ENCODE measurements at places on chromosomes 1 and 21.

GRCh38 chr1:245874942-245875580, 632.0 kb downstream of the SMYD3 start:
- DNase-seq, result no peak

DNA sequence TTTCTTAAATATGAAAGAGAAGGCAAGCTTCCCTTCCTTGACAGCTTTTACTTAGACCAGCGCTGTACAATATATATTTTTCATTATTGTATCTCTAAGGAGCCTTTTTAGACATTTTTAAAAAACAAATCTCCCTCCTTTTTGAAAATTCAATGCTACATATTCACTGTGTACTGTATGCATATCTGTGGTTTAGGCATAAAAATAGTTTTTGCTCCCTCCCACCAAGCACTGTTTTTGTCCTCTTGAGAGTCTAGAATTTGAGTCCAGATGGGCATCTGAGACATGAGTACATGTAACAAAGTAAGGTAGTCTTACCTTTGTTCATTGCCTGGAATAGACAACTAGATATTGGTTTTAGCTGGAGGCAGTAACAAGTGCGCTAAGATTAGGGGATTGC, 488.5 kb upstream of the RUNX1 start:
- DNase-seq, result no peak

DNA sequence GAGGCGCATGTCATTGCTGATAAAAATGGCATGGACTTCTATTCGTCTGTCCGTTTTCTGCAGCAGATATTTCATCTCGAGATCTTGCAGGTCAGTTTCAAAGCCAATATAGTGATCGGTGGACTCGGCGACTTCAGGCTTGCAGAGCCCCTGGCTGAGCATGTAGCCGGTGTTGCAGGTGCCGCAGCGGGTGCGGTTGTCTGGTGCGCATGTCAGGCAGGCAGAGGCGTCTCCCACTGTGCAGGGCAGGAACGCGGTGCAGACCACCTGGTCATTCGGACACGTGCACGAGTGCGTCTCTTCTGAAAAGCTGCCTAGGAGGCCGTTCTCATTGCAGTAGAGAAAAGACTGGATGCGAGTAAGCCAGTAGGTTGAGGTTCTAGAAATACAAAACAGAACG, 378.9 kb downstream of the BRINP3 start:
- DNase-seq, result no peak

DNA sequence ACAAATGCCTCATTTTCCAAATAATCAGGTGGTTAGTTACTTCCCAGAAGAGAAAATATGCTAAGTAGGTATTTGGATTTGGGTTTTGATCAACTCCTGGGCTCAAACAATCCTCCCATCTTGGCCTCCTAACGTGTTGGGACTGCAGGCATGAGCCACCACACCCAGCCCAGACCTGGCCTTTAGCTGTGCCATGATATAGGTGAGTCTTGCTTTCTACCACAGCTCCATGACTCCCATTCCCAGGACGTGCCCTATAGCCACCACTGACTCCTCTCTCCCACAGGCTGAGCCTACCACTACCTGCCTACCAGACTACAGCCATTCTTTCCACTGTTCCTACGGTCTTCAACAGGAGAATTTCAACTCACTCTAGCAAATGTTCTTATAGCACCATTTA, 1.8 kb upstream of the SLC1A7 start:
- DNase-seq, result no peak

GRCh38 chr1:107637101-107637500, 327.9 kb downstream of the VAV3 start:
- no peak for DNase-seq

DNA sequence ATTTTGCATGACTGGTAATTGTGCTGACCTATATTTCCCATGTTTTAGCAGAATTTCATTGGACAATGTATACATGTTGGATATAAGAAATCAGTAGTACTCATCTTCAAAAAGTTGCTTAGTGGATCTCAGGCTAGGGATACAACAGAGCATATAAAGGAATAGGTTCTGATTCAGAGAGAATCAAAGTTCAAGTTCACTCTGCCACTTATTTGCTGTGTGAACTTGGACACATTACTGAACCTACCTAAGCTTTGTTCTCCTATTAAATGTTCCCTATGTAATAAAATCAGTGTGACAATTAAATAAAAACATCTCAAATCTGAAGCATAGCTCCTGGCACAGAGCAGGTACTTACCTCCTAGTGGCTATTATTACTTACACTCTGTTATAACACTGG, 9.3 kb downstream of the CD58 start:
- no peak for DNase-seq

GRCh38 chr1:14693949-14694348, 95.5 kb downstream of the KAZN start:
- no peak for DNase-seq

DNA sequence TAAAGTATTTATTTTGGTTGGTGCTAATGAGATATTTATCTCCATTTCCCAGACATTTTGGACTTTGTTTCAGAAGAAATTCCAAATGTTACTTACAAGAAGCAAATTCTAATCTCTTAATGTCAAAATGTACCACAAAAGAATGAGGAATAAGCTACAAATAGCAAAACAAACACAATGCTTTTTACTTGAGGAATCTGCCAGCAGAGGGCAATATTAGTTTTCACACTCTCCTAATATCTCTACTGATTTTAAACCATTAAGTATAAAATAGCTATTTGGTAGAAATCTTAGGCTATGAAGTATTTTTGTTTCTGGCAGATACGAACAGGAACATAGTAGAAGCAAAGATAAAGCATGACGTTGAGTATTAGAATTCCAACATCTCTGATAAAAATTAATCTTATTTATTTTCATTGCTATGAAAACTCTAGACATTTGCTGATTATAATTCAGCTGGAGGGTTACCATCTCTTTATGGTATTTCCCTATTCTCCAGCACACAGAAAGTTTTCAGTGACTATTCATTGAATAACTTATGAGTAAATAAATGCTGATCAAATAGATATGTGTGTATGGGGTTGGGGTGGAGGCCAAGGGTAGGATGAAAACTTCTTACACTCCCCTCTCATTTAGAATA, 13.4 kb upstream of the HMCN1 start:
- no peak for DNase-seq

DNA sequence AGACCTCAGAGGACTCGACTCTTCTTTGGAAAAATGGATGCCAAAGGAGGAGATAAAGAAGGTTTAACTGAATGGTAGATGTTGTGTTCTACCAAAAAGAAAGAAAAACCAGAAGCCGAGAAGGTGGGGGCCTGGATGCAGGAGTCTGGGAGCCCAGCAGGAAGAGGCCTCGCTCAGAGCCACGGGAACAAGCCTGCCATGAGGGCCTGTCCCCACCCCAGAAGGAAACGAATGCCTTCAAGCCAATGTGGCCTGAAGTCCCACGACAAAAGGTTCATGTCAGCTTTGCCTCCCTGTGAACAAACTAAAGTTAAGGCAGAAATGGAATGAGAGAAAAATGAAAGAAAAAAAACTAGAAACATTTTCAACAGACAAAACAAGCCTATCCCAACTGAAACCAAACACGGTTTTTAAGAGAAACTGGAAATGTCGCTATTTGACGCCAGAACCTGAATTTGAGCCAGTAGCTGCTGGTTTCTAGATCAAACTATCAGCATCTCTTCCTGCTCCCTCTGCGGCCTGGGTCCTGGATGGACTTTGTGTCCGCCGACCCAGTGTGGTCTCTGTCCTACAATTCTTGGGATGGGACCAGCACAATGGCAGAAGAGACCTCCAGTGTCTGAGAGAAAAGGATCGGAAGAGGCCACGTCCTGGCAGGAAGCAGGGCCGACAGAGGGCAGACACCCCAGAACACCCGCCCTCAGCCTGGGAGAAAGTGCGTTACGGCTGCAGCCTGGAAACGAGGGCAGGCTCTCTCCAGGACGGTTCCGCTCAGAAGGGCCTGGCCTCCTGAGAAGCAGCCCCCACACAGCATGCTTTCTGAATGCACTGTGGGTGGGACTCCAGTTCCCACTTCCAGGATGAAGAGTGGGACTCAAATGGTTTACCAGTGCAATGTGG, 35.2 kb downstream of the SLC45A1 start:
- DNase-seq, result no peak

- no peak for DNase-seq
These were observed 81.9 kb downstream of the CASZ1 start for GRCh38 chr1:10714337-10715114.

- DNase-seq, result no peak
These were observed 599.5 kb downstream of the MATN1 start for GRCh38 chr1:30123896-30124295.

DNA sequence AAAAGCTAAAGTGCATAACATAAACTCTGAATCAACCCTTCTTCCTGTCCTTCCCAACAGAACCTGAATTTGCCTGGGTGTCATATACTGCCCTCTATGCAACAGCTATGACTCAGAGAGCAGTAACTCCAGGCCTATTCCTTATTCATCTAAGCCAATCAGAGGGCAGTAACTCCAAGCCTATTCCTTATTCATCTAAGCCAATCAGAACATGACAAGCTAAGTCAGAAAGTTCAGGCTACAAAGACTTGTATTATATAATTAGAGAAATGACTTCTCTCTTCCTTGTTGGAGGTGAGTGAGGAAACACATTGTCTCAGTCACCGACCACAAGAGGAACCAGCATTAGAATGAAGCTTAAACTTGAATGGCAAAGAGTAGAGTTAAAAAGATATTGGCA, 26.2 kb upstream of the TADA1 start:
- DNase-seq, result no peak

DNA sequence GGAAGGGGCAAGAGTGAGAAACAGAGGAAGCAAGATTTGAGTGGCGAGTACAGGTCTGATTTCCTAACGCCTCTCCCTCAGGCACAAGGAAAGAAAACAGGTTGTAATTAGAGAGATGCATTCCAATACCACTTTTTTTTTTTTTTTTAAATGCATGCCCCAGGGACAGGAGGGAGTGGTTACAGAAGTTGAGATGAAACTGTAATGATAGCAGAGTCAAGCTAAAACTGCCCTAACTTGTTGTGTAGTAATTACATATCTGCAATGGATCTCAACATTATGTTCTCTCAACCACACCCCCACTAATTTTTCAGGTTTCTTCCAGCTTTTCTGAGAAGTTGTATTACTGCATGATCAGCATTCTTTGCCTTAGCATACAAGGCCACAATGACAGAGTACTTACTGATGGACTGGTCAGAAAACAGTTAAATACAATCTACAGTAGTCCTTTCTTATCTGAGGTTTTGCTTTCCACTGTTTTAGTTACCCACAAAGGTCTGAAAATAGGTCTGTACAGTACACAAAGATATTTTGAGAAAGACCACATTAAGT, 5.5 kb downstream of the ETV3 start:
- DNase-seq, result no peak

DNA sequence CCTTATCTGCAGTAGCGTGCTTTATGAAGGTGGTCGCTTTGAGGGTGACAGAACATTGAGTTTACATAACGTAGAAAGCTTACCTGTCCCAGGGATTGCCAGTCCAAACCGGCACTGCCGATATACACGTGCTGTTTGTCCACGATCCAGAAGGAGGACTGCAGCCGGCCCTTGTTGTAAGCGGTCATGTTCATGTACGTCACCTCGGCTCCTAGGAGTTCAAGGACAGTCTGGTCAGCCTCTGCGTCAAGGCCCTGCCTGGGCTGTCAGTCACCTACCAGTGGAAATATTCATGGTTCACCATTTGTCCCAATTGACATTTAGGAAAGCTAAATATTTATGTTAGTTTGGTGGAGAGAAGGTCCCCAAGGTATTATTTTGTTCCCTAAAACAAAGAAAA, 221.0 kb upstream of the MAP1LC3C start:
- no peak for DNase-seq

DNA sequence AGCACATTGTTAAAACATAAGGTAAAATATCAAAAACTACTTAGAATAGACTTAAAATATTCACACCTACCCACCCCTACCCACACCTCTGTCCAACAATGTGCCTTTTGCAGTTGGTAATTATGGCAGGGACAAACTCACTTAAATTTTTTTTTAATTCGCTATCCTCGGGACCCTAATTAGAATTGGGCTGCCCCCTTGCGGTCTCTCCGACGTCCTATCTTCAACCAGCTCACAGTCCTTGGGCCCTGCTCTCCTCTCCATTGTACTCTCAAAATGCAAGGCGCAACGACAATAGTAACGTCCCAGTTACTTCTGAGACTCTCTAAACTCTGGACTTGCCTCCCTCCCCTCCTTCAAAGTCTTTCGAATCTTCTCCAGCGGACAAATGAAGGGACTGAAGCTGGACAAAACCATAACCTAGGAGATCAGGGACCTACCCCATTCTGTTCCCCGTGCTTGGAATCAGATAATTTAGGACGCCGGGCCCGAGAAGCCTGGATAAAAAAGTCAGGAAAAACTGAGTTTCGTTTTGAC, 1.1 kb upstream of the CIART start:
- DNase-seq, result peak; percentile 13

- DNase-seq, result no peak
These were observed 1.1 kb downstream of the MPZL1 start for GRCh38 chr1:167722870-167723251.

DNA sequence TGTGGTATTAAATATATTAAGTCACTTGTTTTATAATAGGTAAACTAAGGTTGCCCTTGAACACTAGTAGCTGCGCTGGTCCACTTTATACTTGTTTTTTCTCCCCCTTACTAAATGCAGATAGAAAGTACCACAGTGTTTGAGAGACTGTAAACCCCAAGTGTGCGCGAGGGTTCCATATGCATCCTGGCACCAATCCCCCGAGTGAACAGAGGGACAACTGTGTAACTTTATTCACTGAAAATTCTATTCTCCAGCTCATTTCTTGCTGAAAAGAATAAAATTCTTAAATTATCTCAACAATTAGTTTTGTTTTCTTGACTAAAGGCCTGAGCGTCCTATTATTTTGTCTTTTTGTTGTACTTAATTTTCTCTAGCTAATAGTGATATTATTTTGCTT, 1.9 kb downstream of the RSRP1 start:
- DNase-seq, result no peak

DNA sequence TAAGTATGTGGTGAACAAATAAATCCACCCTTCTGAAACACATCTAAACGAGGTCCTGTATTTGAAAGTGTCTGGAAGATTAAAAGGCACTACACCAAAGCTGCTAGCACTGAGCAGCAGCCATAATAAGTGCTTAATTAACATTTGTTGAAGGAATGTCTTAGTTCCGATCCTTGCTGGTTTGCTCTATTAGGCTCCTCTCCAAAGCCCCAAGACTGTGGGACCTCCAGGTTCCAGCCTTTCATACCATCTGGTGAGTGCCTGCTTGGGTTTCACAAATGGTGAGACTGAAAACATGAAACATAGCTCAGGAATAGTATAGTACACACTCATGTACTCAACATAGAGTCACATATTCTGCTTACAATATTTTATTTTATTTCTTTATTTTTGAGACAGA, 640 bp upstream of the CYP2J2 start:
- no peak for DNase-seq

DNA sequence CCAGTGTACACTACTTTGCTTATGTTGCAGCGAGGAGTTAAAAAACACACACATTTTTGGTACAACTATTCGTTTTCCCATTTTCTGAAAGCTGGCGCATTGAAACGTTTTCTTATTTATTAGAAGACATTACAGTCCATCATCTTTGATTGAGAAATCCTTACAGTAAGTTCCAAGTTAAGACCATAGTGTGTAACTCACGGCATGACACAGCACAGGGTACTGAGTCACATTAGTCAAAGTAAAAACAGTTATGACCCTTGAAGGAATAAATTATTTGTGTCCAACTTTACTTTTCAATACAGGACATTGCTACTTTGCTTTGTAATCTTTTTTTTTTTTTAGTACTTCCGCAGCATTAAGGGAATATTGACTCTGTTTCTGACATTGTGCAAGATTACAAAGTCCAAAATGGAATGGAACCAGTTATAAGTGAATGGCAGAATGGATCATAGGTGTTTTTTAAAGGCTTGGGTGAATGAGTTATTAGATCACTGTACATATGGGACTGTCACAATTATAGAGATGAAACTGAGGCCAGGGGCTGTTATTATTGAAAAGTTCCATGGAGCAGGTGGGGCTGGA, 11.7 kb downstream of the PTGFRN start:
- no peak for DNase-seq

GRCh38 chr1:25037174-25038074, 107.3 kb upstream of the RUNX3 start:
- peak; percentile 55 for DNase-seq
